ENCODE measurements at places on chromosomes 6 and 20.
A peak's percentile ranks its signal among the peaks of the same experiment; 100 is the strongest.

- no peak overlapping the region for H3K27ac ChIP-seq
- no peaks in the 10 kb centered on the region for H3K36me3 ChIP-seq
- no peaks in the 10 kb centered on the region for H3K27me3 ChIP-seq
- H3K4me1 ChIP-seq = peaks cover 2% of the 10 kb centered on the region
- no peak for DNase-seq
Measured at GRCh38 chr6:127460465-127460864, 1.3 kb upstream of the KIAA0408 start.

GRCh38 chr6:16092140-16092539 lies 36.7 kb upstream of the MYLIP start:
- H3K4me1 ChIP-seq = no peaks in the 10 kb centered on the region
- no peak for DNase-seq
- peaks cover 39% of the 10 kb centered on the region for H3K27me3 ChIP-seq

DNA sequence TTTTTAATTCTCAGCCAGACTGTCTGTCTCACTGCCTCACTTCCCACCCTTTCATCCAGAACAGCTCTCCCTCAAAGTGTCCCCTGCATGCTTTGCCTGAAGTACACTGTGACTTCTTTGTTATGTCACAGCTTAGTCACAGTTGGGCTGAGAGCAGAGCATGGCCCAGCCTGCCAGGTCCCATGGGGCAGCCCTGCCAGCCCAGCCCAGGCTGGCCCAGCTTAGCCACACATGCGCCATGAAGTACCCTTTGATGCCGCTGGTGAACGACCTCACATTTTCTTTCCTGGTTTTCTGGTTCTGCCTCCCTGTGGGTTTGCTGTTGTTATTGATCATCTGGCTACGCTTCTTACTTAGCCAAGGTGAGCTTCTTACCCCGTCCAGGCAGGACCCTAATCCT lies at the start of gene ADIG:
TSS of gene ADIG (plus strand) at position 185 of the 400 bp plus-strand sequence. CDS start at position 239, 54 bp downstream.
- H3K4me1 ChIP-seq = peaks cover 4% of the 10 kb centered on the region
- peaks cover 4% of the 10 kb centered on the region for H3K27me3 ChIP-seq
- no peak for DNase-seq

GRCh38 chr6:36339146-36339545 lies 2.5 kb upstream of the BNIP5 start:
- H3K27ac ChIP-seq = no peak overlapping the region
- H3K4me1 ChIP-seq = peaks cover 13% of the 10 kb centered on the region
- peaks cover 5% of the 10 kb centered on the region for H3K36me3 ChIP-seq
- peaks cover 45% of the 10 kb centered on the region for H3K27me3 ChIP-seq

DNA sequence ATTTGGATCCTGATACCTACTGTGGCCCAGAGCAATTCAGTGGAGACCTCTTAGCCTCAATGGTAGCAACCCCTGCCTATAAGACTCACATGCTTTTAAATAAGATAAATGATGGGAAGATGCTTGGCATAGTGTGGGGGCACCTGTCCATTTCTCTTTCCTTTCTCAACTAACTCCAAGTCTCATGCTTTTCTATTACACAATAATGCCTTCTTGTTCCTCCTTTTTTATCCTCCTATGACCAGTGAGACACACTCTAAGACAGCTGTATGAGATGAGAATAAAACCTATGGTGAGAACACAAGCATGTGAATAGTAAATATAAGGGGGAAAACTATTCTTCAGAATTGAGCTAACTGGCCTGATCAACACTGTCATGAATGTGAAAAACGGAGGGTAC lies 147.0 kb upstream of the STXBP5 start:
- no peak for DNase-seq
- H3K36me3 ChIP-seq = no peaks in the 10 kb centered on the region
- no peak overlapping the region for H3K27ac ChIP-seq
- H3K4me3 ChIP-seq = no peak overlapping the region
- peaks cover 2% of the 10 kb centered on the region for H3K4me1 ChIP-seq

GRCh38 chr6:7933794-7934193 lies 23.2 kb upstream of the TXNDC5 start:
- peaks cover 22% of the 10 kb centered on the region for H3K27me3 ChIP-seq
- no peaks in the 10 kb centered on the region for H3K36me3 ChIP-seq
- no peak for DNase-seq
- no peaks in the 10 kb centered on the region for H3K4me1 ChIP-seq

GRCh38 chr20:15380770-15381169 lies 1043.4 kb upstream of the FLRT3 start:
- no peak for DNase-seq
- no peaks in the 10 kb centered on the region for H3K36me3 ChIP-seq
- H3K27ac ChIP-seq = no peak overlapping the region
- no peaks in the 10 kb centered on the region for H3K4me1 ChIP-seq
- H3K27me3 ChIP-seq = no peaks in the 10 kb centered on the region

- DNase-seq = no peak
- peaks cover 20% of the 10 kb centered on the region for H3K27me3 ChIP-seq
- H3K27ac ChIP-seq = no peak overlapping the region
- no peaks in the 10 kb centered on the region for H3K36me3 ChIP-seq
- no peaks in the 10 kb centered on the region for H3K4me1 ChIP-seq
Measured at GRCh38 chr20:22339091-22339881, 245.1 kb downstream of the FOXA2 start.

GRCh38 chr6:106512048-106512967 lies 117.0 kb downstream of the RTN4IP1 start:
- no peaks in the 10 kb centered on the region for H3K27me3 ChIP-seq
- peak; percentile 75 for DNase-seq
- peaks cover 38% of the 10 kb centered on the region for H3K4me1 ChIP-seq
- peak overlapping the region; percentile 98 for H3K27ac ChIP-seq
- peak overlapping the region; percentile 97 for H3K4me3 ChIP-seq
- H3K36me3 ChIP-seq = no peaks in the 10 kb centered on the region

GRCh38 chr6:150874179-150874578 lies 8.7 kb downstream of the MTHFD1L start:
- H3K4me3 ChIP-seq = no peak overlapping the region
- no peaks in the 10 kb centered on the region for H3K27me3 ChIP-seq
- H3K27ac ChIP-seq = no peak overlapping the region
- H3K4me1 ChIP-seq = peaks cover 6% of the 10 kb centered on the region
- DNase-seq = no peak

GRCh38 chr6:105849746-105850145 lies 236.4 kb upstream of the PRDM1 start:
- no peaks in the 10 kb centered on the region for H3K36me3 ChIP-seq
- H3K27ac ChIP-seq = no peak overlapping the region
- H3K27me3 ChIP-seq = no peaks in the 10 kb centered on the region
- no peak overlapping the region for H3K4me3 ChIP-seq

- H3K27me3 ChIP-seq = no peaks in the 10 kb centered on the region
- DNase-seq = no peak
- peaks cover 7% of the 10 kb centered on the region for H3K36me3 ChIP-seq
- no peak overlapping the region for H3K4me3 ChIP-seq
- H3K4me1 ChIP-seq = peaks cover 34% of the 10 kb centered on the region
Measured at GRCh38 chr6:122407712-122408111, 8.3 kb downstream of the HSF2 start.

DNA sequence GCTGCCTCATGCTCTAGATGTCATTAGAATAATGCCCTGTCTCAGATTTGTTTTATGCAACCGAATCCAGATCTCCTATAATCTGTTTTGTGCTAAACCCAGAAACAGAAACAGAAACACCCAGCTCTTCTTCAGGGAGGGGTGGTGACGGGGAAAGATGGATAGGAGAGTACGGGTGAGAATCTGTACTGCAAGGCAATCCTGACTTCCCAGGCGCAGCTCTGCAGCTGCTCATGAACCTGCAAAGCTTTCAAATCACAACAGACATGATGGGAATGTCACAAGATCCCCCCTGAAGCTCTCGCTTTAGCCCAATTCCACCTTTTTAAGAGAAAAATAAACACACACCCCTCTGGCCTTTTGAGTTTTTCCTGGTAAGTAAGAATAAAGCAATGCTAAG lies 71.5 kb downstream of the PPP1R3G start:
- no peak overlapping the region for H3K4me3 ChIP-seq
- H3K27ac ChIP-seq = no peak overlapping the region
- DNase-seq = no peak
- peaks cover 4% of the 10 kb centered on the region for H3K4me1 ChIP-seq

DNA sequence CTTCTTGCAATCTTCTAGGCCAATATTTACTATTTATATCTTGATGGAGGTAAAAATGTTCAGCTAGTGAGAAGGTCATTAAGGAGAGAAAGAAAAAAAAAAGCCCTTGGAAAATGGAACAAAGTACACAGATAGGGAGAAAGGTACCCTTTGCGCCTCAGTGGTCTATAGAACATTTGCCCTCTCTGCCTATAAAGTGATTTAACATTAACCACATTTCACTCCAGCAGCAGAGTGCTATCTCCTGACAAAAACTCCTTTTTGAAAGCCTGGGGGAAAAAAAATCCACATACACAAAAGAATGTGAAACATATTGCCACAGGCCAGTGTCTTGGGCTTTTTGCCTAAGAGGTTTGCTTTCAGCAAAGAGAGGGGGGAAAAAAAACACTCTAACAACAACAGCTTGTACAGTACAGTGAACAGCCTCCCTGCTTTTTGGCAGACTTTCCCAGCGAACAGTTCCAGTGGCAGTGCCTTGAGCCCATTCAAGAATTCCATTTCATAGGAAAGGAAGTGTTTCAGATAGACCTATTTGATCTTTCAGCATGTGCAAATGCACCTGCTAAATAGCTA lies 695 bp downstream of the ARHGAP18 start:
- H3K27me3 ChIP-seq = peaks cover 5% of the 10 kb centered on the region
- no peak for DNase-seq
- H3K4me3 ChIP-seq = peak overlapping the region; percentile 97
- H3K27ac ChIP-seq = peak overlapping the region; percentile 92
- peaks cover 6% of the 10 kb centered on the region for H3K36me3 ChIP-seq

GRCh38 chr6:159854959-159855358 lies 35.8 kb upstream of the MAS1 start:
- H3K36me3 ChIP-seq = peaks cover 3% of the 10 kb centered on the region
- no peaks in the 10 kb centered on the region for H3K4me1 ChIP-seq
- DNase-seq = no peak
- no peak overlapping the region for H3K27ac ChIP-seq
- no peak overlapping the region for H3K4me3 ChIP-seq

- no peak for DNase-seq
- H3K27ac ChIP-seq = no peak overlapping the region
- no peak overlapping the region for H3K4me3 ChIP-seq
- H3K36me3 ChIP-seq = peaks cover 2% of the 10 kb centered on the region
Measured at GRCh38 chr6:90338409-90338808, 41.8 kb upstream of the BACH2 start.

DNA sequence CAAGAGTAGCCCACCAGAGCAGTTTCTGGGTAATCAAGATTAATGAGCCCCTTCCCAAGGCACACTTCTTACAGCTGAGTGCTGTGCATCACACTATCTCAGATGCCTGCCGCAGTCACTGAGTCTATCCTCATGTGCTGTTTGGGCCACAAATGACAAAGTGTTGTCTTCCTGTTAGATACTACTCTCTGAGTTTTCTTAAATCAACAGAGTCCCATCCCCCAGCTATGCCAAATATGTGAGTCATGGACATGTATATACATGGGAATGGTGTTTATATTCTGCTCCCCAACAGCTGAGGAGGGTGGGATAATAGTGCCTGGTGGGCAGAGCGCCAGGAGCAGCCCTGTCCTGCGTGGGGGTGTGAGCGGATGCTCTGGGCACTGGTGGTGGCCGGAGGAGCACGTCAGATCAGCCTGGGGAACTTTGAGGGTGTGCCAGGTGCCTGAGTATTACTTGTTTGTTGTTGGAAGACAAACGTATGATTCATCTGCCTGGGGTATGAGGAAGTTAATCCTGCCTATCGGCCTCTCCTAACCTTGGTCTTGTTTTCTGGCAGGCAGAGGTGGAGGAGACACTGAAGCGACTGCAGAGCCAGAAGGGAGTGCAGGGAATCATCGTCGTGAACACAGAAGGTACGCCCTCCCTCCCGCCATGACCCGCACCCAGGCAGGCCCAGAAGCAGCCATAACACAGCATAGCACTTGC lies 9.6 kb downstream of the DYNLRB1 start:
- no peaks in the 10 kb centered on the region for H3K27me3 ChIP-seq
- no peak for DNase-seq
- H3K27ac ChIP-seq = peak overlapping the region; percentile 37
- no peak overlapping the region for H3K4me3 ChIP-seq
- H3K4me1 ChIP-seq = peaks cover 25% of the 10 kb centered on the region

GRCh38 chr6:168116975-168117899 lies 38.2 kb upstream of the FRMD1 start:
- no peaks in the 10 kb centered on the region for H3K4me1 ChIP-seq
- no peak overlapping the region for H3K27ac ChIP-seq
- DNase-seq = no peak
- no peaks in the 10 kb centered on the region for H3K36me3 ChIP-seq
- no peaks in the 10 kb centered on the region for H3K27me3 ChIP-seq

- no peaks in the 10 kb centered on the region for H3K36me3 ChIP-seq
- H3K4me1 ChIP-seq = no peaks in the 10 kb centered on the region
- no peak overlapping the region for H3K27ac ChIP-seq
- DNase-seq = no peak
- peaks cover 55% of the 10 kb centered on the region for H3K27me3 ChIP-seq
Measured at GRCh38 chr20:50312682-50313521, 122.3 kb downstream of the CEBPB start.

DNA sequence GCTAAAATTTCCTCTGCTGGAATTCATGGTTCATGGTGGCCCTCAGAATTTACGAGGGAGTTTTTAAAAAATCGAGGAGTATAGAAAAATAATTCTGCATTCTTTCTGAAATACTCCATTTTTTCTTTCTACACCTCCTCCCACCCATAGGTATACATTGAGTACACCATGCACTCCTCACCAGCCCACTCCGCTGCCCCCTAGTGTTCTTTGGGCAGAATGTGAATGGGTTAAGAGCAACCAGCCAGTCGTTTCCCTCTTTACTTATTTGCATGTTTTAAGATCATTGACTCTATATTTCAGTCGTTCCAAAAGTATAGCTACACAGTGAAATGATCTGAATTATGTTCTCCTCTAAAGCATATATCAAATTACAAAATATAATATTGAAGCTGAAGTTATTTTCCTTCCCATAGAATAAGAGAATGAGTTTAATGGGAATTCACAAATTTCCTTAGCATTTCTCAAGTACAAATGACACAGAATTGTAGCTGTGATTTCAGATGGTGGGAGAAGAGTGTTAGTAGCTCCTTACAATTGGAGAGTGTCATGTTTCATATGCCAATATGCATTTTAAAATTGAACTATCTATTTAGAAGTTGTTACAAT lies 977.7 kb upstream of the SLC35B3 start:
- H3K36me3 ChIP-seq = no peaks in the 10 kb centered on the region
- no peak overlapping the region for H3K27ac ChIP-seq
- H3K4me1 ChIP-seq = no peaks in the 10 kb centered on the region
- no peak for DNase-seq

DNA sequence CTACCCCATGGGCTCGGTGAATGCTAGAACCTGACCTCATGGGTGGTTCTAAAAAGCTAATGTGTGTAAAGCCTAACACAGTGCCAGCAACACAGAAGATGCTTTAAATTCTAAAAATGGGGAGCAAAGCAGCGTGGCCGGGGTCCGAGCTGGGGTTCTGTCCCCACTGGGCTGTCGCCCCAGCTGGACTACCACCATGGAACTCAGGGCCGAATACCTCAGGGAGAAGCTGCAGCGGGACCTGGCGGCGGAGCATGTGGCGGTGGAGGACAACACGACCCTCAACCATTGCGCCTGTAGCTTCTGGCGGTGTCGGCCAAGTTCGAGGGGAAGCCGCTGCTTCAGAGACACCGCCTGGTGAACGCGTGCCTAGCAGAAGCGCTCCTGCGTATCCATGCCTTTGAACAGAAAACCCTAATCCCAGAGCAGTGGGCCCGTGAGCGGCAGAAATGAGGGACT lies 8.4 kb downstream of the SOX4 start:
- no peaks in the 10 kb centered on the region for H3K36me3 ChIP-seq
- H3K4me1 ChIP-seq = peaks cover 3% of the 10 kb centered on the region
- no peak for DNase-seq
